ENCODE measurements at places on chromosomes 2 and 18.
A peak's percentile ranks its signal among the peaks of the same experiment; 100 is the strongest.

GRCh38 chr2:171128461-171128860 is 32.2 kb downstream of the TLK1 start:
- no peak for DNase-seq

GRCh38 chr2:217107480-217107879 is 247.6 kb upstream of the TNP1 start:
- DNase-seq = no peak

DNA sequence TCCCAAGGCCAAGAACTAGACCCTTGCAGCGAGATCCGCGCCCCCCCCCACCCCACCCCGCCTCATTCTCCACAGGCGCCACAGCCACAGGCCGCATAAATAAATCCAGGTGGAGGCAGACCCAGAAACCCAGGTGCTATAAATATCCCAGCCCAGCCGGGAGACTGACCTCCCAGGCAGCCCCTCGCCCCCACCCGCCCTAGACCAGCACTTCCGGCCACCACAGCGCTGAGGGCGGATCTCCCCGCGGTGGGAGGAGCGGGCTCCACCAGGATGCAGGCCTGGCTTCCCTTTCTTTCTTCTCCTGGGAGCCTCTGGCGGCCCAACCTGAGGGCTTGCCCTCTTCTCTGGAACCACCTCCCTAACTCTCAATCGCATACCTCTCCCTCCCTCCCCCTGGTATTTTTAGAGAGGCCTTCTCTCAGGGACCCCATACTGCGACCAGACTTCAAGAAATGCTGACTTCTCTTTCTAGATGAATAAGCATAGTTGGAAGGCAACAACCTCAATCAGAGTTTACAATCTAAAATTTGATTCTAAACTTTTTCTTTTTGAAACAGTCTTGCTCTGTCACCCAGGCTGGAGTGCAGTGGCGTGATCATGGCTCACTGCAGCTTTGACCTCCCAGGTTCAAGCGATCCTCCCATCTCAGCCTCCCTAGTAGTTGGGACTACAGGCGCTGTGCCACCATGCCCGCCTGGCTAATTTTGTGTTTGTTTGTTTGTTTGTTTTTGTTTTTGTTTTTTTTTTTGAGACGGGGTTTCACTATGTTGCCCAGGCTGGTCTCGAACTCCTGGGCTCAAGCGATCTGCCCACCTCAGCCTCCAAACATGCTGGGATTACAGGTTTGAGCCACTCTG is 55.0 kb downstream of the PKDCC start:
- no peak for DNase-seq

GRCh38 chr18:63206433-63207142 is 113.0 kb downstream of the BCL2 start:
- no peak for DNase-seq

- DNase-seq = no peak
Observed at GRCh38 chr2:102368461-102369109, 13.0 kb downstream of the IL18R1 start.

- no peak for DNase-seq
Observed at GRCh38 chr18:11963991-11964484, 17.3 kb upstream of the IMPA2 start.

GRCh38 chr2:214103276-214104001 is 307.4 kb upstream of the VWC2L start:
- no peak for DNase-seq

DNA sequence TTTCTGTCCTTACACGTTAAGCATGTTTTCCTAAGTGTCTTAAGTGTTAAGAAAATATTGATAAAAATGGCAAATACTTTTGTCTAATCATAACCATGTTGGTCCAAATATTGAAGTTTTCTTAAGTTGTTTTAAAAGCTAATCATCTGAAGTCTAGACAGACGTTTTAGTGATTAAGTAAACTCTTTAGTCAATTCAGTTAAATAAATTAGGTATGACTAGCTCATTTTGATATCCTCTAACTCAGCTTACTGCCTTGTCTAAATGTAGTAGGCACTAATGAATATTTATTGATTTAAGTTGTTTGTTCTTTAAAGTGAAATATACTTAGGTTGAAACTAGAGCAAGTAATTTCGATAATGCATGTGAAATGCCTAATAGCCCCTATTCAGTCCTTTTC is 471.8 kb upstream of the CHST9 start:
- no peak for DNase-seq

GRCh38 chr2:204024906-204025475 is 88.4 kb downstream of the ICOS start:
- DNase-seq = no peak

- DNase-seq = peak; percentile 41
Observed at GRCh38 chr2:240202586-240202985, 62.1 kb upstream of the OTOS start.

GRCh38 chr2:206225435-206226232 is 48.8 kb upstream of the ZDBF2 start:
- no peak for DNase-seq

DNA sequence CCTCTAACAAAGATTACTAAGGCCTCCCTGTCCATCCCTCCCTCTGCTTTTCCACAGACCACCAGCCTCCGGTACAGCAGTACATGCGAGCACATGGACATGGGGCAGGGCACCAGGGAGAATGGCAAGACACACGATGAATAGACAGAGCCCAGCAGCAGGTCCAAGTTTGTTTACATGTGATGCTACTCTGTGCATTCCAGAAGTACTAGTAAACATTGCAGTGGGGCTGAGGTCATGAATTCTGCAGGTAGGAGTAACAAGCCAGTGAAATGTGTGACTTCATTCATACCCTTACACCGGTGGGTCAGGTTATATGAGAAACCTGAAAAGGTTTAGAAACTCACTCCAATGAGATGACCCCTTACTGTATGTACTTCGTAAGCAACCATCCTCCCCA is 205.7 kb downstream of the BCL11A start:
- no peak for DNase-seq

- DNase-seq = no peak
Observed at GRCh38 chr2:19086231-19086651, 272.2 kb downstream of the OSR1 start.

DNA sequence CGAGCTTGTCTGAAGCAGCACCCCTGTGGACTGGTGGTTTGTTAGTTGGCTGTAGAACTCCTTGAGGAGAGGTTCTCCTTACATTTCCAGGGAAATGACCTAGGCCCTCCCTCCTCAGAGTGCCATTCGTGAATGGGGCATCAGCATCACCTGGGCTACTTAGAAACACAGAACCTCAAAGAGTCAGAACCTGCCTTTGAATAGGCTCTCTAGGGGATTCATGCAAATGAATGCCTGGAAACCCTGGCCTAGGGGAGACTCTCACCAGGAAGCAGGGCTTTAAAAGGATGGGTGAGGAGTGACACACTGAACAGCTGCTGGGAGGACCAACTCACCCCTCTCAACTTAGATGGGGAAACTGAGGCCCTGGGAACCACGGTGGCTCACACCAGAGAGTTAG is 2.1 kb upstream of the MOCOS start:
- no peak for DNase-seq

DNA sequence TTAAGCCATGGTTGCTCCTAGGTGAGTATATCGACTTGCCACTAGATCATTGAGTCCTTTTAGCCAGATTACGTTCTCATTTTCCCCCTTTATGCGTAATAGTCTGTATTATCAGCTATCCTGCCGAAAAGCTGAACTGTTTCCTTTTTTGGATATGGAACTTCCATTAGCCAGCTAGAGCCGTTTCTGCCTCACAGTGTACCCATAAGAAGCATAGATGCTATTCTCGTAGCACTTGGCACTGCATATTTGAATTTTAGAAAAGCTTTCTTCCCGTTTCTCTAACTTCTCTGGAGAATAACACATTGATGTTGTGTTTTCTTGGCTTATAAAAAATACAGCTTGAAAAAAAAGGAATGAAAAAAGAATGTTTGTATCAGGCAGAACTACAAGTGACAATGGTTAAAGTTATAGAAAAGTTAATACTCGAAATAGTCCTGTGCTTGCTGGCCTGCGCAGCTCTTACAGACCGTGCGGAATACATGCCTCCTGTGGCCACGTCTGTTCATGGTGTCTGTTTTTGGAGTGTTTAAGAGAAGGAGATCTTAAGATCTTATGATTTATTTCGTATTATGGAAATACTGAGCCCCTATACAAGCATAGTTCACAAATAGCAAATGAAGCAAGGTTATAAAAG is 710 bp downstream of the DUSP19 start:
- no peak for DNase-seq

DNA sequence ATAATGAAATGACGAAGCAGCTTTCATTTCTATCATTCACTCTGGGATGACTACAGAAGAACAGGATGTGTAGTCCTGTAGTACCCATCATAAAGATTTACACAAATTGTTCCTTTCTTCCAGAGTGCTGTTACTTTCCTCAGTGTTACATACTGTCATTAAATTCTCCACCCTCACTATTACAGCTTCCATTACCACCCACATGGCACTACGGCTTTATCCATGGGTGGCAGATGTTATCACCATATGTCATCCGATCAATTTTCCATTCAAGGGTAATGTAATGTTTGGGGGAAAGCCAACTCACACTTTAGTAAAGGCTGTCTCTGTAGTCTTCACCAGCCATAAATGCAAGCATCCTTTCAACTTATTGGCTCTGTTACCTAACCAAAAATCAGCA is 7.1 kb upstream of the CSRNP3 start:
- no peak for DNase-seq

DNA sequence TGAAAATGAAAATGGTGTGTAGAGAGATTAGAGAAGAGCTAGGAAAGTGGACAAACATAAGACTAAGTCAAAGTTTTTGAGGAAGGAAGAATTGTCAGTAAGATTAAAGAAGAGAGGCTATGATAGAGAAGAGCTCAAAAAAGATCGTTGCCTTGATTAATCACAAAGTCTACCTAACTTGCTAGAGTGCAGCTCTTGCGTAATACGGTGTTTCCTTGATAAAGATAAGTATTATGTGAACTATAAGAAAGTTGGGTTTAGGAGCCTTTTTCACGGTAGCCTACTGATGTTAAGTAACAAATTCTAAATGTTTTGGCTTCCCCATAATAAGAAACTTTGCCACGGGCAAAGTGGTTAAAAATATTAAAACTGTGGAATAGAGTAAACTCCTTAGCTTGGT is 226.4 kb upstream of the NRXN1 start:
- DNase-seq = no peak

GRCh38 chr2:18980104-18980785 is 378.2 kb downstream of the OSR1 start:
- DNase-seq = no peak

DNA sequence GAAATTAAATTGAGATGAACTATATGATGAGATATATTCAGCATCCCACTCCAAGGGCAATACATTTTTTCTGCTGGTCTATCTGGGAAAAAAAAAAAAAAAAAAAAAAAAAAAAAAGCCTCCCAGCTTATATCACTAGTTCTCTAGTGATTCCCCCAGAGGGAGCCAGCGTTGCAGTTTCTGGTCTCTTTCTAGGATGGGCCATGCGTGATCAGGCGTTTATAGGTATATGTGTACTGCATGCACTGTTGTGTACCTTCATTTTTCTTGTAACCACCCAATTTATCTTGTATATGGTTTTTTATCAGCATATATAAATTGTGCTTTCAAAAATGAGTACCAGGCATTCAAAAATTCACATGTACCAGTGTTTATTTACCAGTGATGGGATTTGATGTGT is 35.1 kb downstream of the DCDC2C start:
- no peak for DNase-seq

GRCh38 chr2:79985145-79985544 is 319.4 kb downstream of the LRRTM1 start:
- DNase-seq = no peak

GRCh38 chr2:127541809-127542208 is 6.3 kb downstream of the MYO7B start:
- no peak for DNase-seq
